Fibroblast of pulmonary artery (primary cell): ENCODE measurements at places on chromosomes 7 and 10.
A peak's percentile ranks its signal among the peaks of the same experiment; 100 is the strongest.

DNA sequence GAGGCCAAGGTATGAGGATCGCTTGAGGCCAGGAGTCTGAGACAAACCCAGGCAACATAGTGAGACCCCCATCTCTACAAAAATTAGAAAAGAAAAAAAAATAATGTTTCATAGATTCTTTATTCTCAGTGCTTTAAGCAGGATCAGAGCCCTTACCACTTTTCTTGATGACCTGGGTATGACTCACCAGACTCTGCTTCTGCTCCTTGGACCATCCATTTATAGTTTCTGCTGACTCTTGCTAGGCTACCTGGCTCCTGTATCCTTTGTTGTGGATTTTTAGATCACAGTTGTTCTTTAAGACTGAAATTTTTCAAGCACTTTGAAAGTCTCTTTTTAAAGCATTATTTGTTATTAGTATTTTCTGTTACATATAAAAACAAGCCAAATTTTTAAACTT lies 411.1 kb downstream of the GFRA1 start:
- DNase-seq = no peak

- peak; percentile 65 for DNase-seq
These were observed 699.9 kb downstream of the INHBA start for GRCh38 chr7:41002741-41003610.

DNA sequence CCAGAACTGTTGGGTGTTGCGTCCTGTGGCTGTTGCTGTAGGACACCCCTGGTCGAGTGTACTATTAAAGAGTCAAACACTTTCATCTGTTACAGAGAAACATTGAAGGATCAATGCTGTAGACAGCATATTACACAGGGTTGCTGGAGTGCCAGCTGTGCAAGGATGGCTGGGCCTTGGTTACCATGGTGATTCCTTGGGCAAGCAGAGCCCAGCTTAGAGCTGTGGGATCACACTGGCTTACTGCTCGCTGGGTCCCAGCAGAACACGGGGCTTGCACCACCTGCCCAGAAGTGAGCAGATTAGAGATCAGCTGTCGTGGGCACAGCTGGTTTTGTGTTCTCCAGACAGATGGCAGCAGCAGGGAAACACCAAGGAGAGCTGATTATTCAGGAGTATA lies 76.0 kb downstream of the GPR141 start:
- no peak for DNase-seq

- DNase-seq = peak; percentile 58
These were observed 70.2 kb upstream of the CCDC71L start for GRCh38 chr7:106731187-106731586.

DNA sequence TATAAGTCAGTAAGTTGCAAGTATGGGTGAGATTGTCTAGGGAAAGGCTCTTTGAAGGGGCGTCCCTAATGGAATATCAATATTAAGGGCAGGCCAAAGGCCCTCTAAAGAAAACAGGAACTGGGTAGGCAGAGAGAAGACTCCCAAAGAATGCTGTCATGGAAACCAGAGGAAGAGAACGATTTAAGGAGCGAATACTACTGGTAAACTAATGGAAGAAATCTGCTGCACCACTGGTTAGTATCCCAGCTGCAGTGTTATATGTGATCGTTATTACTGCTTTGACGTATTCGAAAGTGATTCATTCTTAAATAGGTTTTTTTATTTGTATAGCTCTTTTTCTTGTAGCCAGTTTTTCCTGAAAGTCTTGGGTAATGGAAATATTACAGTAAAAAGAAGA lies 1.3 kb downstream of the CASP2 start:
- DNase-seq = no peak

DNA sequence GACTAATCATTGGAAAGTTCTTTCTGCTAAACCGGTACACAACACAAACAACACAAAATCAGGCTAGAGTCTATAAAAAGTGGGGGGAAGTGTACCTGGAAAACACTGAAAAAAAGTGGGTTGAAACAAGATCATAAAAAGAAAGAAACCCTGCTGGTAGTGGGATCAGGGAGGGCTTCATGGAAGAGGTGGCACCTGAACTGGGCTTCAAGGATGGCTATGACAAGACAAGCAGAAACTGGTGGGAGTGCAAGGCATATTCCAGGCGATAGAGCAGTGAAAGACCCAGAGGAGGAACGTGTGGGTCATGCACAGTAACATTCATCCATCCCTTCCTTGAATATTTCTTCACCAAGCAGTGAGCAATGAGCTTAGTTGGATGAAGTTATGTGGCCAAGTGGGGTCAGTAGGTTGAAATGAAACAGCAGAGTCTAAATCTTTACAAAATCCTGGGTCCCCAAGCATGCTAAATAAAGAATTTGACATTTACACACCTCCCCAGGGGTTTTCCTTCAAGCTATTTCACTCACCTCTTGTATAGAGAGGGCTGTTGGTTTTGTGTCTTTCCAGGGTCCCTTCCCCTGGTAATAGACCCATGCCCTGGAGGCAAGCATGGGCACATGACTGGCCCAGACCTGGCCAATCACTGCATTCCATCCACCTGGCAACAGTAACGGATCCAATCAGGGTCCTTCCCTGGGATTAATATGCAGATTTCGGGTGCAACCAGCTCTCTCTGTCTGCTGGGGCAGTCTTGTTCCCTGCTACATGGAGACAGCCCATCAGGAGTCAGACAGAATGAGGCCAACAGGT lies 38.2 kb downstream of the SPOCK2 start:
- no peak for DNase-seq

GRCh38 chr7:36986511-36986933 lies 262.2 kb upstream of the AOAH start:
- no peak for DNase-seq

DNA sequence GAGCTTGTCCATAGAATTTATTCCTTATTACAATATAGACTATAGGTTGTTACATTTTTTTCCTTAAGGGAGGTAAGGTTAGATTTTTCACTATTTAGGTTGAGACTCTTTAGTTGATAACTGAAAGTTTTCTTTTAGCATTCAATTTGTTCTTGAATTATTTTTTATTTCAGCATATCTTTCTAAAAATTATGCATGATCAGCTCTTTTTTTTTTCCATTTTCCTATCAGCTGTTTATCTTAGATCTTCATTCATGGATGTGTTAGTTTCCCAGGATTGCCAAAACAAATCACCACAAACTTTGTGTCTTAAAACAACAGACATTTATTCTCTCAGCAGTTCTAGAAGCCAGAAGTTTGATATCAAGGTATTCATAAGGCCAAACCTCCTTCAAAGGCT lies 915.9 kb upstream of the C7orf33 start:
- no peak for DNase-seq

DNA sequence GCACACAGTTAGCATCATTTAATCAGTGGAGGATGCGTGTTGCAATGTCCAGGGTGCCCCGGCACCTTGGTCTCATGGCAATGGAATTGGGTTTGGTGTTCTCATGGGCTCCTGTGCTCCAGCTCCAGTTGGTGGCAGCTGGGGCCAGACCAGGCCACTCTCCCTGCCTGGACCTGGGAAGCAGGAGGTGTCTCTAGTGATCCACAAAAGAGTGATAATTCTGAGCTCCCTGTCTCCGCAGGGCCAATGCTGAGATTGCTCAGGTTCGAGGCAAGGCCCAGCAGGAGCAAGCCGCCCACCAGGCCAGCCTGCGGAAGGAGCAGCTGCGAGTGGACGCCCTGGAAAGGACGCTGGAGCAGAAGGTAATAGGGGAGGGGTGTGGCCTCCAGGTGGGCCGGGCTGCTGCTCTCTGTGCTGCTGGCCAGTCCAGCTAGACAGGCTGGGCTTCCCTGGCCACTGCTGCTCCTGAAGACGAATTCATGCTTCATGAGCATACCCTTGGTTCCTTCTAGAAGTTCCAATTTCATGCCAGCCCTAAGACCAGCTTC lies 21.7 kb upstream of the BTBD16 start:
- DNase-seq = no peak

DNA sequence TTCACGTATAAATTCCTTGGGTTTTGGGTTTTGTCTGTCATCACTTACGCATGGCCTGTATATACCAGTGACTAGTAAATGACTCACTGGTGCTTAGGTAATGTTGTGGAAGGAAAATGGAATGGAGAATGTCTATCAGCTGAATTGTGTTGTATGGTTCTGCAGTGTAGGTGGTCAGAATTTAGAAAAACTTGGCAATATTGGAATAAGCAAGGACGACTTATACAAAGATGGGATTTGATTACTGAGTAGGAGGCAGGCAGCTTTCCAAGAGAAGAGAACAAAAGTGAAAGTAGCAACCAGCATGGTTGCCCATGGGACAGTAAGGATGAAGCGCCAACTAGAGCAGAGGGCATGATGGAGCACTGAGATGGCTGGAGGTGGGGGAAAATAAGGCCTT lies 168.6 kb upstream of the CSTF2T start:
- DNase-seq = peak; percentile 88

- no peak for DNase-seq
These were observed 17.4 kb upstream of the HPS1 start for GRCh38 chr10:98463976-98464754.

DNA sequence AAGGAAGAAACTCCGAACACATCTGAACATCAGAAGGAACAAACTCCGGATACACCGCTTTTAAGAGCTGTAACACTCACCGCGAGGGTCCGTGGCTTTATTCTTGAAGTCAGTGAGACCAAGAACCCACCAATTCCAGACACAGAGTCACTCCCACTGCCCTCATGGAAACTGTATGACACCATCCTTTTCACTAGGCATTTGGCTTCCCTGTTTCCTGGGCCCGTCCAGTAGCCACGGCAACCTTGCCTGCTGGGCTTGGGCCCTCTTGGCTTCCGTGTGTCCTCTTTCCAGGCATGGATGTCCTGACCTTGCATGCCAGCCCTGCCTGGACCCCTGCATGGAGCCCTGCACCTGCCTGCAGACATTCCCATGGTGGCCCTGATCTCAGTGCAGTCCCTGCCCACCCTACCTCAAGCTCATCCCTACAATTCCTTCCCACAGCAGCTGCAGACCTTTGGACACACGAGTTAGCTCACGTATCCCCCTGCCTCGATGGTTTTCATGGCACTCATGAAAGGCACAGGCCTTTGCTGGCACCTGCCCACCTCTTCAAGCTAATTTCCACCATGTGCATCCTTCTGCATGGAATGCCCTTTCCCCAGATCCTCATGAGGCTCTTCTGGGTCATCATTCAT lies 6.7 kb downstream of the SH2D4B start:
- DNase-seq = no peak

- DNase-seq = no peak
These were observed 84.8 kb upstream of the GRM3 start for GRCh38 chr7:86558680-86559501.

- DNase-seq = peak; percentile 97
These were observed 67.8 kb downstream of the NAMPT start for GRCh38 chr7:106216923-106217542.

DNA sequence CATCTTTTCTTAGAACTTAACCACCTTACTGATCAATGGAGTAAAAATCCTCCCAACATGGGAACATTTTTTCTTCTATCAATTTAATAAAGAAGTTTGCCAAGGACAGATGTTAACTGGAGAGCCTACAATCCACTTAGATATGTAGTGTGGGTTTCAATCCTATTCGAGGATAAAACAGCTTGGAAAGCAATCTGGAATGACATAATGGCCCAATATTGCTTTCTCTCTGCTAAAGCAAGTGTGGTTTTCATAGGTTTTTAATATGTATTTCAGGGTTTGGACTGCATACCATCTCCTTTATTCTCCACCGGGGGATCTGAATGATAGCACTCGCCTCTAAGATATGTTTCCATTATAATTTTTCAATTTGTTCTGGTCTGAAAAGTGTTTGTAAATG lies 149.7 kb downstream of the PRPF18 start:
- no peak for DNase-seq

- DNase-seq = no peak
These were observed 83.2 kb upstream of the MBL2 start for GRCh38 chr10:52855546-52856325.

DNA sequence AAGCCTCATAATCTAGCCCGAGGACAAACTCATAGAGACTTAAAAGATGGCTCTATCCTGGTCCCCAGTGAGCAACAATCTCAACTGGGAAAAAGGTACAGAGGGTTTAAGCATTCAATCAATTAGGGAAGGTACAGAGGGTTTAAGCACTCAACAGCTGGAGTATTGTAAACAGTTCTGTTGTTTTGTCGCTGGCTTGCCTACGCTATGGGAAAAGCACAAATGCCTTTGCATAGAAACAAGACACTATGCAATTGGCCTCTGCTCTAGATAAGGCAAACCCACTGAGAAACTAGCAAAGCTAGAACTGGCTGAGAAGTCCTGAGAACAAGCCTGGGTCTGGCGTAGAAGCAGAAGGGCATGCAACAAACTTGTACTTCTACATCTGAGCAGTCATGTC lies 69.3 kb downstream of the GFRA1 start:
- no peak for DNase-seq

GRCh38 chr10:104359811-104360210 lies 6.2 kb downstream of the CFAP58 start:
- DNase-seq = no peak

- no peak for DNase-seq
These were observed 38.2 kb downstream of the MYL10 start for GRCh38 chr7:101590663-101591435.

GRCh38 chr10:107163076-107163855 lies 1.2 kb downstream of the SORCS1 start:
- DNase-seq = peak; percentile 3

- DNase-seq = no peak
These were observed 677.2 kb downstream of the TYW1 start for GRCh38 chr7:67673861-67674260.

- no peak for DNase-seq
These were observed 16.7 kb downstream of the PRTFDC1 start for GRCh38 chr10:24935504-24936292.

DNA sequence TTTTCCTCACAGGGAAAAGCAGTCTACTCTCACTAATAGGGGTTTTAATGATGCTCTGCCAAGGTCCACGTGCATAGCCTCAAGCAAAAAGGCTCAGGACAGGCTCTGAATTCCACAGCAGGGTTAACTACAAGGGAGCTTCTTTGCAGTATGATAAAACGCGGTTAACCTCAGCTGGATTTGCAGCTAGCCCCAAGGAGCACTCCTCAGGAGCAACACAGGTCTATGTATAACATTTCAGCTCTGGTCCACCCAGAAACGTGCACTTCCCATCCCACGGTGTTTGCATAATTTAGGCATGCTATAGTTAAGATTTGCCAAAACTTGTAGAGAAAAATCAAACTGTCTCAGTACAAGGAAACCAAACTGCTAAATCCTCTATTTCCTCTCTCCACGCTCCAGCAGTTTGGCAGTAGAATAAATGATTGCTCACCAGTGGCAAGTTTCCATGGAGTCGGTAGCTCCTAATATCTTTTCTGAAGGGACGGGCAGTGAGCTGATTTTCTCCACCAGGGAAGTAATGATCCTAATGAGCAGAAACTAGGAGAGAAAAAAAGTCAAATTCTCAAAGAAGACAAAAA lies 13.1 kb upstream of the ASB4 start:
- peak; percentile 28 for DNase-seq

- DNase-seq = no peak
These were observed 114.4 kb upstream of the AFAP1L2 start for GRCh38 chr10:114518401-114519305.

- DNase-seq = no peak
These were observed 1.9 kb upstream of the ITPRIP start for GRCh38 chr10:104340111-104340526.

DNA sequence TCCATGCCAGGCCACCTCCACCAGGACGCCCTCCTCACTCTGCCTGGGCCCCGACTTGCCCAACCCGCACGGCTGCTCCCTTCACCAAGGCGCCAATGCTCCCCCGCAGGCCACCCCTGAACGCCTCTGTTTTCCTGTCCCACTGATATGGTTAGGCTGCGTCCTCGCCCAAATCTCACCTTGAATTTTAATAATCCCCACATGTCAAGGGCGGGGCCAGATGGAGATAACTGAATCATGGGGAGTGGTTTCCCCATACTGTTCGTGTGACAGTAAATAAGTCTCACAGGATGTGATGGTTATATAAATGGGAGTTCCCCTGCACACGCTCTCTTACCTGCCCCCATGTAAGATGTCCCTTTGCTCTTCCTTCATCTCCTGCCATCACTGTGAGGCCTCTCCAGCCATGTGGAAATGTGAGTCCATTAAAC lies 29.8 kb downstream of the RSU1 start:
- no peak for DNase-seq
